ENCODE measurements at places on chromosomes 1 and 21.
A peak's percentile ranks its signal among the peaks of the same experiment; 100 is the strongest.

GRCh38 chr1:206706806-206707366 is 22.2 kb downstream of the MAPKAPK2 start:
- no peak for DNase-seq

- DNase-seq = no peak
Observed at GRCh38 chr1:218156595-218156994, 128.5 kb upstream of the RRP15 start.

DNA sequence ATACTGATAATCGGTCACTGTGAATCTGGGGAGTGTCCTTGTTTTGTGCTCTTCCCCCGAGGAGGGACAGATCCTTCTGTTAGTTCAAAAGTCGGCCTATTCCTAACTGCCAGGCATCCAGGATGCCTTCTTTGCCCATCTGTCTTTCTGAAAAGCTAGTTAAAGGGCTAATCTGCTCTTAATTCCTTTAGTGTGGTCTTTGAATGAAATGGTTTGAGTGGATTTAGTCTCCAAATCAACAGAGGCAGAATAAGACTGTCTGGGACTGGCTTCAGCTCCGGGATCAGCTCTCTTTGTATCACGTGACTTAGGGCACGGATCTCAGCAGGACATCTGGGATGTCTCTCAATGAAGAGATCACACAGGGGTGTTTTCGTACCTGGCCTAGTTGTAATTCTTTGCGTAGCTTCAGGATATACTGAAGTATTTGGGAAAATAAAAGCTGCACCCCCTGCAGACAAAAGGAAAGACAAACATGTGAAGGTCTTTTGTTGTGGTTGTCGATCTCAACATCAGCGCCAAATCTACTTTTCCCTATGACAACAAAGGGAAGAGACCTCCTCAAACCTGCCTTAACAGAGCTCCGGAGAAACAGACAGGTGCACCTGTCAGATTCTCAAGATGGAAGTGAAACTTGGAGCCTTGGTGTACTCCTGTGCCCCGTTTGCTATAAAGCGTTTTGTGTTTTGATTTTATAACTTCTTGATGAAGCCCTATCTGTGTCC is 97.9 kb downstream of the ERG start:
- no peak for DNase-seq

DNA sequence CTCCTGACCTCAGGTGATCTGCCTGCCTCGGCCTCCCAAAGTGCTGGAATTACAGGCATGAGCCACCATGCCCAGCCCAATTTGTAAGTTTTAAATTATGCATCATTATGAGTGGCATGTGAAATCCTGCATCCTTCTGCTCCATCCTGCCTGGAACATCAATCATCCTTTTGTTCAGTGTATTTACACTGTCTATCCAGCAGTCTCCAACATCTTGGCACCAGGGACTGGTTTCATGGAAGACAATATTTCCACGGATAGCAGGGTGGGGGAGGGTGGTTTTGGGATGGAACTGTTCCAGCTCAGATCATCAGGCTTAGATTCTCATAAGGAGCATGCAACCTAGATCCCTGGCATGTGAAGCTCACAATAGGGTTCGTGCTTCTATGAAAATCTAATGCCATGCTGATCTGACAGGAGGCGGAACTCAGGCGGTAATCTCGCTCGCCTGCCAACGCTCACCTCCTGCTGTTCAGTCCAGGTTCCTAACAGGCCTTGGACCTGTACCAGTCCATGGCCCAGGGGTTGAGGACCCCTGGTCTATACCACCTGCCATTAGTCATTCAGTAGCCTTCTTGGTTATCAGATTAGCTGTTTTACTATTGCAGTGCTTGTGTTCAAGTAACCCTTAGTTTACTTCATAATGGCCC is 22.2 kb upstream of the TCEA3 start:
- no peak for DNase-seq

GRCh38 chr1:64895500-64895899 is 70.8 kb downstream of the JAK1 start:
- no peak for DNase-seq

DNA sequence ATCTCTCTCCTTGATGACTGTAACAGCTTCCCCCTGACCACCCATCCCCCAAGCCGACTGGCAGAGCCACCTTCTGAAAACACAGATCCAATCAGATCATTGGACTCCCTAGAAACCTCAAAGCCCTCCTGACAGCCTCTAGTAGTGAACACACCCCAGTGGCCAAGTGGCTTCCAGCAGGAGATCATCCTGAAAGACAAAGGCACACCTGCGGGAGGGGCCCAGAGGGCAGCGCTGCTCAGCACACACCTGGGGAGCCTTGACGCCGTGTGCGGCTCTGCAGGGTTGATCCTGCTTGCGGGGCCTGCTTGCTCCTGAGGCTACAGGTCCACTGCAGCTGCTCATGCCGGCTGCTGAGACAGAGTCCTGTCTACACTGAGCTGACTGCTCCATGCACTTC is 41.5 kb downstream of the SLC66A1 start:
- DNase-seq = no peak

DNA sequence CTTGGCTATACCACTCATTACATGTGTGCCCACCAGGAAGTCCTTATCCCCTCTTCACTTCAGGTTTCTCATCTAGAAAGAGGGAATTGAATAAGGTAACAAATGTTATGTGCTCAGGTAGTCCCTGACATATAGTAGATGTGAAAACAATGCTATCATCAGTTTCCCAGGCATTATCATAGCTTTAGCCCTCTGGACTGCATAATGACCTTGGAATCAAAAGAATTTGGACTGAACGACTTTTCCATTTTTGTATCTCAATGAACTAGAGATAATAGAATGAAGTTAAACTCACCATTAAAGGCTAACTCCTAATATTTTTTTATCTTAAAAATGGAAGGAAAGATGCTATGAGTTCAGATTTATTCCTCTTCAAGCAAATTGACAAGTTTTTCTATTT is 304.1 kb upstream of the USP24 start:
- no peak for DNase-seq

GRCh38 chr1:224459966-224460365 is 25.4 kb upstream of the WDR26 start:
- DNase-seq = no peak

- DNase-seq = no peak
Observed at GRCh38 chr1:53553734-53554509, 94.7 kb downstream of the DMRTB1 start.

- no peak for DNase-seq
Observed at GRCh38 chr1:29752141-29752540, 515.8 kb downstream of the PTPRU start.

GRCh38 chr1:167022384-167022783 is 33.3 kb downstream of the MAEL start:
- DNase-seq = no peak

GRCh38 chr1:47223921-47224675 is 7.9 kb downstream of the TAL1 start:
- DNase-seq = no peak

- no peak for DNase-seq
Observed at GRCh38 chr1:167357305-167357704, 136.6 kb downstream of the POU2F1 start.

DNA sequence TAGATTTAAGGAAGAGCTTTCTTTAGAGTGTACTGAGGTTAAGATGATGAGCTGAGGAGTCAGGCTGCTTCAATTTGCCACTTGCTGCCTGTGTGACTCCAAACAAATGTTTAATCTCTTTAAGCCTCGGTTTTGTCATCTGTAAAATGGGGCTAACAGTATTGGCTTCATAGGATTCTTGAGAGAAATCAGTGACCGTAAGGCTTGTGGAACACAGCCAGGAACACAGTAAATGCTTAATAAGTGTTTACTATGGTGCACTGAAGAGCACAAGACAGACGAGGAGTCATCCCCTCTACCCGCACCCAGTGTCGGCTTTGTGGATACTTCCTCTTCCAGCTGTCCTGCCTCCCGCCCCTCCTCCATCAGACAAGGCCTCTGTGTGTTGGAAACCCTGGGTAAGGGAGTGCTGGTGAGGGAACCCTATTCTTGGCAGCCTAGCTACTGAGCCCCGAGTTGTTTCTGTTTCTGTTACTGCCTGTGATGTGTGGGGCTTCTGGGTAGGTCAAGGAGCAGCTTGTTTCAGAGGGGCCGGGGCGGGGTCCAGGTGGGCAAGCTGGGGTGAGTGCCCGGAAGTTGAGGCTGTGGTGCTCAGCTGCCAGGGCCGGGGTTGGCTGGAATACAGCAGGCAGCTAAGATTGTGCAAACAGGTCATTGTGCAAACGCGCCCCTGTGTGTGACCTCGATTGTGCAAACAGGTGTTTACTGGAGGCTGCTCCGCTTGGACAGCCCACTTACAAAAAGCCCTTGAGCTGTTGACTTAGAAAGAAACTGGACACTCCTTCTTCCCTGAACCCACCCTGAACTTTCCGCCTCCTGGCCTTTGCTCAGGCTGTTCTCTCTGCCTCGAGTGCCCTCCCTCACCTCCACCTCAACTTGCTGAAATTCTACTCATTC is 4.0 kb upstream of the CSF3R start:
- DNase-seq = peak; percentile 56

GRCh38 chr1:206843626-206844025 is 21.8 kb upstream of the IL20 start:
- no peak for DNase-seq

DNA sequence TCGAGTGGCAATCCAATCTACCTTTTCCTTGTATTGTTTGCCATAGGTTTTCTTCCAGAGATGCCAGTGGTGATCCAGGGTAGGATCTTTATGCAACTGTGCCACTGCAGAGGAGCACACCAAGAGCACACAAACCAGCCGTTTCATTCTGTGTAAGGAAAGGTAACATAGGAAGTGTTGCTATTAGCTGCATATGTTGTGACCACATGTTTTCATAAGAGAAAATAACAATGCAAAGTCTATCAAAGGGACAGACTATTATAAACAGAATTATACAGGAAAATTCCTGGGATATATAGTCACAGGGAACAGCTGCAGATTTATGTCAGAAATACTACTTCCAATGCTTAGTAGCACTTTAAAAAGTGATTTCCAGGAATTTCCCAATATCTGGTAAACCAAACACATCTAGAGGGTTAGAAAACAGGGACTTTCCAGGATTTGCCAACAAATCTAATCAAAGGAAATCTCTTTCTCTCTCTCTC is 919 bp downstream of the CTSS start:
- peak; percentile 41 for DNase-seq

Data from NCI-H226 (cell line).